Right renal pelvis (tissue), 4 donors: ENCODE measurements at places on chromosomes 13 and 19. TPM values are rescaled to one million over a fixed set of nuclear protein-coding genes. Genes with fewer than 3 reads are reported as not detected.

- peak; percentile 15 for DNase-seq
Measured at GRCh38 chr13:110168999-110169933, 137.7 kb downstream of the COL4A1 start.

PLVAP gene
- polyA plus RNA-seq, result 213 TPM

DNA sequence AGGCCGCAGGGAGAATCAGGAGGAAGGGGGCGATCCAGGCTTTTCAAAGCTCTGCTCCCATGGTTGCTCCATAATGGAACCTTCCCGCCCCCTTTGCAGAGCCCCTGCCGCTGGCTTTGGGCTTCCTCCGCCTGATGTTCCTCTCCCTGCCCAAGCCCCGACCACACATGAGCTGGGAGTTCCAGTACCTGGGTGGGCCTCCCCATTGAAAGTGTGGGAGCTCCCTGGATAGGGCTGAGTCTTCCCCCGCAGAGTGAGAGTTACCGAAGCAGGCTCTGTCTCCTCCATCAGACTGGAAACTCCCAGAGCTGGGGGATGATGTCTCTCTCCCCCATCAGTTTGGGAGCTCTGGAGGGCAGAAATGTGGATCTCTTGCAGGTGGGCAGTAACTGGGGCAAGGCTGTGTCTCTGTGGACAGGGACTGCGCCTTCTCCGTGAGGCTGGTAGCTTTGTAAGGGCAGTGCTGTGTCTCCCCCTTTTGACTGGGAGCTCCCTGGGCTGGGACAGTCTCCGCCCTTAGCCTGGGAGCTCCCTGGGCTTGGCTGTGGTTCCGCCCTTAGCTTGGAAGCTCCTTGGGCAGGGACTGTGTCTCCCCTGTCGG lies 722 bp downstream of the DCAF15 start:
- no peak for DNase-seq

- DNase-seq, result no peak
Measured at GRCh38 chr13:101972191-101972590, 429.7 kb downstream of the FGF14 start.

DNA sequence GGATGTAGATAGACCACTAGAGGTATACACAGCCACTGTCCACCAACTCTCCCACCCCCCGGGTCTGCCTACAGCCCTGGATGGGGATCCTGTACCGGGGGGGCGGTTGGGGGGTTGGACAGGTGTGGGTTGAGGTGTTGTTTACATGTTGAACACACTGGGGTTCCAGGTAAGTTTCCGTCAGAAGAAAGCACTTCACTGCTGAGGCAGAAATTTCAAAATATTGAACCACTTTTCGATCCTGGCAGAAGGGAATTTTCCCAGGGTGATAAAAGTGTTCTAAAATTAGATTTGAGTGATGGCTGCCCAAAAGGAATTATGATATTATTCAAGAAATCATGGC lies 6.6 kb upstream of the CEACAM16 start:
- no peak for DNase-seq

DNA sequence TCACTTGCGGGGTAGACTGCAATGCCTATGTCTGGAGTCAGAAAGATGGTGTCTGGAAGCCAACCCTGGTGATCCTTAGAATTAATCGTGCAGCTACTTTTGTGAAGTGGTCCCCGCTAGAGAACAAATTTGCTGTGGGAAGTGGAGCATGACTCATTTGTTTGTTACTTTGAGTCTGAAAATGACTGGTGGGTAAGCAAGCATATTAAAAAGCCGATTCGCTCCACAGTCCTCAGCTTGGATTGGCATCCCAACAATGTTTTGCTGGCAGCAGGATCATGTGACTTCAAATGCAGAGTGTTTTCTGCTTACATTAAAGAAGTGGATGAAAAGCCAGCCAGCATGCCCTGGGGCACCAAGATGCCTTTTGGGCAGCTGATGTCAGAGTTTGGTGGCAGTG lies 9.5 kb upstream of the ERVV-1 start:
- DNase-seq, result no peak
